ENCODE measurements at places on chromosomes 11 and 22. TPM values are rescaled to one million over a fixed set of nuclear protein-coding genes. Genes with fewer than 3 reads are reported as not detected.

YPEL1 gene
- total RNA-seq: 2.2 TPM

SYT9 gene
- total RNA-seq: not detected

OR51E1 gene
- total RNA-seq: 1.5 TPM

SLC7A4 gene
- total RNA-seq: 7.6 TPM

GRAMD1B gene
- 7.7 TPM for total RNA-seq

KRTAP5-10 gene
- total RNA-seq: not detected

RFPL1 gene
- total RNA-seq: not detected

CELSR1 gene
- 1.8 TPM for total RNA-seq

KIRREL3 gene
- 0.13 TPM for total RNA-seq

MUC15 gene
- not detected for total RNA-seq

SLC6A5 gene
- total RNA-seq: not detected

CDKN1C gene
- total RNA-seq: 252 TPM

BANF1 gene
- 121 TPM for total RNA-seq

MYEOV gene
- 31.4 TPM for total RNA-seq

ANKRD42 gene
- 9.2 TPM for total RNA-seq

OR51B2 gene
- not detected for total RNA-seq

CRYBA4 gene
- not detected for total RNA-seq

CCDC188 gene
- total RNA-seq: 1.00 TPM

GVQW3 gene
- 1.1 TPM for total RNA-seq

TYR gene
- total RNA-seq: not detected

LYVE1 gene
- 352 TPM for total RNA-seq

RCN1 gene
- total RNA-seq: 133 TPM

UPK3A gene
- not detected for total RNA-seq

ANO3 gene
- total RNA-seq: 2.1 TPM

POU2AF2 gene
- not detected for total RNA-seq

OR5D16 gene
- total RNA-seq: not detected

VPREB3 gene
- total RNA-seq: not detected

PRMT3 gene
- total RNA-seq: 13.5 TPM

SPDYC gene
- not detected for total RNA-seq

ANKRD13D gene
- 42.5 TPM for total RNA-seq

WBP2NL gene
- 0.61 TPM for total RNA-seq

TRPM5 gene
- total RNA-seq: not detected

OR56A1 gene
- 0.03 TPM for total RNA-seq

APOL4 gene
- total RNA-seq: 51.4 TPM

OR52W1 gene
- total RNA-seq: not detected

IRAG1 gene
- total RNA-seq: 24.8 TPM

ARRB1 gene
- total RNA-seq: 112 TPM

XNDC1N gene
- total RNA-seq: 2.9 TPM

PHOX2A gene
- not detected for total RNA-seq

TTC36 gene
- not detected for total RNA-seq

ANO1 gene
- 5.7 TPM for total RNA-seq

TPBGL gene
- total RNA-seq: 1.6 TPM

PATE4 gene
- total RNA-seq: not detected

KDM4D gene
- 0.93 TPM for total RNA-seq

PLAAT2 gene
- 0.64 TPM for total RNA-seq

OR4D5 gene
- total RNA-seq: not detected

NTM gene
- 2.9 TPM for total RNA-seq

OR51B4 gene
- not detected for total RNA-seq

ACRV1 gene
- not detected for total RNA-seq

FAM181B gene
- total RNA-seq: 0.19 TPM

MS4A1 gene
- total RNA-seq: 0.22 TPM

SERHL2 gene
- 1.00 TPM for total RNA-seq

ZP1 gene
- 1.4 TPM for total RNA-seq

FAM111B gene
- total RNA-seq: 0.26 TPM

AHNAK gene
- total RNA-seq: 1,254 TPM

ZNF214 gene
- total RNA-seq: 0.96 TPM

CATSPER1 gene
- total RNA-seq: 0.51 TPM

MMP10 gene
- total RNA-seq: not detected

KIAA0930 gene
- total RNA-seq: 65.7 TPM

Measured in mesenteric fat pad (tissue), 1 donor.